ENCODE measurements at places on chromosomes 3 and 15.
A peak's percentile ranks its signal among the peaks of the same experiment; 100 is the strongest.

DNA sequence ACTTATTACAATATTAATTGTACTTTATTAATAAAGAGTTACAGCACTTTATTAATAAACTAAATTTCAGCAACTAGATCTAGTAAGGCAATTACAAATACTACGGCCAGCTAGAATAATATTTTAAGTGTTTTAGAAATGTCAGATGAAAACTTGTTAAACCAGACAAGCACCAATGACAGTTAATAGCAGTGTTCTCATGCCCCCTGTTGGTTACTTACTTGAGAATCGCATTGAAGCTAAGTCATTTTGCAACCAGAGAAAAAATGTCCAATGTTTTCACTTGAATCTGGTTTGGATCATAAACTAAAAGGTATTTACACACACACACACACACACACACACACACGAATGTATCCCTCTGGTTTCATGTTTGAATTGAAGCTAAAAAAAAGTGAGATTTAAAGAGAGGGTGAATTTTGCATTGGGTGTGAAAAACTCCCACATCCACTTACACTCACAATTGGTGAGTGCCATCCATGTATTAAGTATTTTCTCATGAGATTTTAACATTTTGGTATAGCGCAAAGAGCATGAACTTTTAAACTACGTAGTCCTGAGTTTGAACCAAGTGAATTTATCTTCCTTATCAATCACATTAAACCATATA is 347.7 kb downstream of the ZBBX start:
- no peak for DNase-seq

- no peak for DNase-seq
Measured at GRCh38 chr3:95168526-95168925, 1105.7 kb downstream of the NSUN3 start.

DNA sequence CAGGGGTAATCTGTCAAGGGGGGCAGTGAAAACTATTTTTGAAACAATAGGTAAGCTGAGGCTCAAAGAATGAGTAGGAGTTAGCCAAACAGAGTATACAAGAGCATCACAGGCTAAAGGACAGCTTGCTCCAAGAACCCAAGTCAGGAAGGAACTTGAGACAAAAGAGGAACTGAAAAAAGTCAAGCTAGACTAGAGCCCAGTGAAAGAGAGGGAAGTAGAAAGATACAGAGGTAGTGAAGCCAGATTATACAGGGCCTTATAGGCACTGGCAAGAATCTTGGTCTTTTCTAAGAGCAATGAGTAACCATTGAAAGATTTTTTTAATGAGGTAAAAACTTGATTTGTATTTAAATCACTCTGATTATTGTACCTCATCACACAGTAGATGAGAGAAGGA is 69.9 kb downstream of the FILIP1L start:
- no peak for DNase-seq

GRCh38 chr15:100264994-100265640 is 76.7 kb downstream of the ADAMTS17 start:
- DNase-seq, result no peak

DNA sequence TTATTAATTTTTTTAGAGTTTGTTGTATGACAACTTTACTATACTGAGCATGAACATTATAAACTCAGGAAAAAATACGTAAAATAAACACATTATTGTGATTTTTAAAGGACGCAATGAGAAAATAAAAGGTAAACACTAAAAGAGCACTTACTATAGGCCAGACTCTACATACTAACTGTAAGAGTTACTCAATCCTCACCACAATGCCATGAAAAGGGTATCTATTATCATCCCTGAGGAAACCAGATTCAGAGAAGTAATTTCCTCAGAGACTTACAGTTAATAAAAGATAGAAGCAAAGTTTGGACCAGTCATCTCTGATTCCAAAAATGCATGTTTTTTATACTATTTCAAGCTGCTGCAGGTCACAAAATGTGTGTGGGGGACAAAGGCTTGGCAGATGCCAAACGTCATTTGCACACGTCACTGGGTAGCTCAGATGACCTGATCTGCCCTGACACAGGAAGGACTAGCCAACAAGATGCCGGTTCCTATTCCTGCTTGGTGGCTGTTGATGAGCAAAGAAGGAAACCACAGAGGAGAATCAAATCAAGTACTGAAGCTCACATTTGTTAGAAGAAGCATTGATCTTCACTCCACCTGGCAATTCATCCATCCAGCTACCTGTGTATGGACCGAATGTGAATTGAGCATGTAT is 42.3 kb downstream of the KLHL6 start:
- DNase-seq, result no peak

DNA sequence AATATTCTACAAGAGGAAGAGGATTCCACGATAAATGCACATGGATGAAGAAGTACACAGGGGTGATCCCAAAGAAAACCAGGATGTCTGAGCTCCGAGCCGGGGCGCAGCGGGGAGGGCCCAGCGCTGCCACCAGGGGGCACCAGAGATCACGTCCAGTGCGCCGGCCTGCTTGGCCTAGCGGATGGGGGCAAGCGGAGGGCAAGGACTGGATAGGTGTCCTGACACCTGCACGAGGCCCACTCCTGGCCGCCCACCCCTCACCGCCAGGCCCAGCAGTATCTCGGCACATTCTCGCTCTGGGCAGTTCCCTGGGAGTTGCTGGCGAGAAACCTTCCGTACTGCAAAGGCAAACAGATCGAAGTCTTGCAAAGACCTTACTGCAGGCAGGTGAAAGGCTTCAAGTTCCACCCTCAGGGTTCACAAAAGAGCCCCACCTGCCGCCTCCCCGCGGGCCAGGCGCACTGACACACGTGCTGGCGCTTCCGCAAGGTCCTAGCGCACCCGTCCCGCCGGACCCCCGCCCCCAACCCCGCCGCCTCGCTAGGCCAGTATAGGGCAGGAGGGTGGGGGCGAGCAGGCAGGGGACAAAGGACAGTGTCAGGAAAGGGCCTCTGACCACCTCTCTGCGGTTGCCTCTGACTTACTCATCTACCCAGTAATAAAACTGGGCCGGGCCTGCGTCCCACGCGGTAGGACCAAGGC is 3.3 kb downstream of the ANKRD63 start:
- peak; percentile 89 for DNase-seq

DNA sequence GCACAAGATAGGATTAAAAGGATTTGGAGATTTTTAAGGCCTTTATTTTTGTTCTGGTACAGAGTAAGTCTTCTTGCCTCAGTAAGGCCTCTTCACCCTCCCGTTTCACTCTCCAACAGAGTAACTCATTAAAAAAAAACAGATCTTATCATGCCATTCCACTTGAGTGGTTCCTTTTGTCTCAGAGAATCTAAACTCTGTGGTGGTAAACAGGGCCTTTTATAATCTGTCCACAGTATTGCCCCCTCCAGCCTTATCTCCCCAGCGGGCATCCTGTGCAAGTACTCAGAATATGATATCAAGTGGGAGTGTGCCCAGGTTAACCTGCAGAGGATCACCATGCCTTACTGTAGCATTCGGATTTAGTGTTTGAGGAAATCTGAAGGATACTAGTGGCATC is 20.3 kb upstream of the ATOSA start:
- no peak for DNase-seq

- no peak for DNase-seq
Measured at GRCh38 chr15:94327356-94327936, 96.1 kb downstream of the MCTP2 start.

DNA sequence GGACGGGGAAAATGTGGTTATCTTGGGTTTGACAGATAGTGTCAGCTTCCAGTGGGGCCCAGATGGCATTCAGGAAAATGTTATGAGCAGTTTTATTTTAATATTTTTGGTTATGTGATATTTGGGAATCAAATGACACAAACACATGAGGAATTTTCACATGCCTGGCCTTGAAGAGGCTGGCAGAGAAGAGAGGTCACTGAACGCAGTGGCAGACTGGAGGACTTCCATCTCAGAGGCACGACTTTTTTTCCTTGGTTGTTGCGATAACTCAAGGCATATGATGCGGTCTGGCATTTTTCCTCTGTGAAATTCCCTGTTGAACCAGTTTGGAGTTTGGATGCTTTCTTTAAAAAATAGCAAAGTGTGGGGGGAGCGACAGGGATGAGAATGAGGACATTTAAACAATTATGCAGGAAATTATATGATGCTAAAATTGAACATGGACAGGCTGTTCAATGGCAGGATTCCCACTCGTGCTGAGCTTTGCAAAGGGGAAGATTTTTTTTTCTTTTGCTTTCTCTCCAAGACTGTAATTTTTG is 36.9 kb upstream of the ARPP21 start:
- DNase-seq, result no peak

DNA sequence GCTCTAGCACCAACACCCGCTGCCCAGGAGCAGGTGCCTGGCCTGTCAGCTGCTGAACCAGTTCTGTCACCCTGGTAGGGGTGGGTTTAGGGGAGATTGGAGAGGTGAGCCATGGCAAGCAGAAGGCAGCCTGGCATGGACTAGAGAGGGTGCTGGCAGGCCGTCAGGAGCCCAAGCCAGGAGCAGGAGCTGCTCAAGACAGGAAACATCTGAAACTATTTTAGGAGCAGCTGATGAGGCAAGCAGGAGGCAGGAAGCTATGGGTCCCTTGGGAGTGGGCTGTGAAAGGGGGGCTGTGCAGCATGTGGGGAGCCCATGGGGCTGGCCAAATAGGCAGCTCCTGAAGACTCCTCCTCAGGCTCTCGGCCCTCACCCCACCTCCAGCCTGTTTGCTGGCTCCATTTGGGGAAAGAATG is 2.3 kb downstream of the INKA1 start:
- peak; percentile 85 for DNase-seq

DNA sequence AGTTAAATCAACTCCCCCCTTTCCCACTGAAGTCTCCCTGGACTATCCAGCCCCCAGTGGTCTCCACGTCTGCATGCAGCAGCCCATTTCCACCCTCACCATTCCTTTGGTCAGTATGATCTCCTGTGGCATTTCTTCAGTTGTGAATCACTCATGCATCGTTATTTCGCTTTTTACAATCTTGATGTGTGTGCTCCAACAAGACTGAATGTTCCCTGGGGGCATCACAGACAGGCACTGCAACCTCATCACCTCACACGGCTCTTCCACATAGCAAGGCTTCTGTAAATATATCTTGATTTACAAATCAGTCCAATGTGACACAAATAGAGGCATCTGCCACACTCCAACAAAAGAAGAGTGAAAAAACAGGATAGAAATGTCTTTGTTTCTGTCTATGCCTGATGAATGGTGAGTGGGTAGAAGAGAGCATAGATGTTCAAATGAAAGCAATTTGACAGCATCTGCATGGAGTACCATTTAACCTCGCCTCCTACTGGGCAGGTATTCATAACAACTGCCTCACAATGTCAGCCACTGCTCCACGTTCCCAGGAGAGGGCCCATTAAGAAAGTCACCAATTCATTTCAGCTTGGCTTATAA is 5.2 kb downstream of the HEG1 start:
- no peak for DNase-seq

GRCh38 chr3:112539825-112540650 is 21.7 kb downstream of the ATG3 start:
- no peak for DNase-seq

DNA sequence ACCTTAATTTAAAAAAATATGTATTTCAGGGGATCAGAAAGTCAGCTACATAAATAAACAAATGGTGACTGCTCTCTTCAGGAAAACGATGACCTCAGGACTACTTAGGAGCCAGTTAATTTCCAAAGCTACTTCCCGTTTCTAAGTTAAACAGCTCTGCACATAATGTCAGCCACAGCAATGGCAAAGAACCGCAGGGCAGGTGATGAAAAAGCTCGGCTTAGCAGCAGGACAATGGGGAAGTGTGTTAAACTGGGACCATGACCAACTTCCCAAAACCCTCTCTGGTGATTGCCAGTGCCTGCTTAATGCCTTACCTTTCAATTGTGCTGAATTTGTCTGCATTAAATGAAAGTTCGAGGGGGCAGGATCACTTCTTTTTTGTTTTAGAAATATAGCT is 258.9 kb downstream of the FHIT start:
- DNase-seq, result no peak

DNA sequence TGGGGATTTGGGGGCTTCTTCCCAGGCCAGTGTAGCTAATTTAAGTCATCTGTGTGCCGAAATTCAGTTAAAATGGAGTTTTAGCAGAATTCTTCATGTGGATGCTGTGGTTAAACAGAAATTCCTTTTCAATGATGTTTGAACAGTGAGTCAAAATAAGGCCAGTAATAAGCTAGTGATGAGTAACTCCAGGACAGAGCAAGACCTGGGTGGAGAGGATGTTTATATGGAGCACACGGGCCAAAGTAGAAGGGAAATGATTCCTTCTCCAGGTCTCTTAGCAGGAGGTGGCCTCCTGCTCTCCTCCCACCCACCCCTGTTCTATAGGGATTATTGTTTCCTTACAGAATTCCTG is 31.9 kb upstream of the UACA start:
- DNase-seq, result no peak

DNA sequence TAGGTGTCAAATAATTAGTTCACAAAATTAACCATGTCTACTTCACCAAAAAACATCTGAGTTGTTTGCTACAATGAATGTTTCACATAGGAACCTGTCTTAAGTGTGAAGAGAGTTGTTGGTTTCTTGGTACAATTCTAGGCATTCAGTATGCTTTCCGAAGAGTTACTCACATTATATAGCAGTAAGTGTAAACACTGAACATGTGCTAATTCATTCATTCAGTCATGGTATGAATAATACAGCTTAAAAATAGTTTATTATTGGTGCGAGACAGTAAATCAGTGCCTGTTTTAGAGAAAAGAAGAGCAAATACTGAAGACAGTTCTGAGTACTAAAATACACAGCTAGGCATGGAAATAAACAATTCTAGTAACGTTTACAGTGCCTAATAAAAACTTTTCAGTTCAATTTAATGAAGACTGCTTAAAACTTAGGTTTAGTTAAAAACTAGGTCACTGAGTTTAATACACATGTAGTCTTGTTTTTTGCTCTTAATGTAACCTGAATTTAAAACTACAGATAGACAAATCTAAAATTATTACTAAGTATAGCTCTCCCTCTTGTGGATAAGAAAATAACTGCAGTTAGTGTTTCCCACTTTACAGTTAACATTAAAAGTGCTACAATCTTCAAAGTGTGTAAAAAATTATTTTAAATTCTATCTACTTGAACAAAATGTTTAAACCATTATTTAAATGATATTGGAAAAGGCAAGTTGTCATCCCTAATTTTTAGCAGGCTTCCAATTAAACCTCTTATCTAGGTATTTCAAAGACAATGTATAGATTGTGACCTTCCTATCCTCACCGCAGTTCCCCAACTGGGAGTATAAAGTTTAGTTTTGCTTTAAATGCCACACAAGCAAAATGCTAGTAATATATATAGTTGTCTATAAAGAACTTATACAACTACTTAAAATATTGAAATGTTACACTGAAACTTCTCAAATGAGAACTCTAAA is 20.1 kb upstream of the ZCWPW2 start:
- no peak for DNase-seq

GRCh38 chr3:154584974-154585373 is 155.0 kb upstream of the GPR149 start:
- DNase-seq, result no peak

- no peak for DNase-seq
Measured at GRCh38 chr3:46656778-46657556, 36.5 kb downstream of the ALS2CL start.

- no peak for DNase-seq
Measured at GRCh38 chr15:42313463-42313862, 40.2 kb upstream of the TMEM87A start.

All from upper lobe of right lung (tissue), 1 donor.